NCI-H146 (cell line): ENCODE measurements at places on chromosomes 1 and 21.
A peak's percentile ranks its signal among the peaks of the same experiment; 100 is the strongest.

- DNase-seq = peak; percentile 15
Observed at GRCh38 chr1:206723805-206724472, 39.2 kb downstream of the MAPKAPK2 start.

DNA sequence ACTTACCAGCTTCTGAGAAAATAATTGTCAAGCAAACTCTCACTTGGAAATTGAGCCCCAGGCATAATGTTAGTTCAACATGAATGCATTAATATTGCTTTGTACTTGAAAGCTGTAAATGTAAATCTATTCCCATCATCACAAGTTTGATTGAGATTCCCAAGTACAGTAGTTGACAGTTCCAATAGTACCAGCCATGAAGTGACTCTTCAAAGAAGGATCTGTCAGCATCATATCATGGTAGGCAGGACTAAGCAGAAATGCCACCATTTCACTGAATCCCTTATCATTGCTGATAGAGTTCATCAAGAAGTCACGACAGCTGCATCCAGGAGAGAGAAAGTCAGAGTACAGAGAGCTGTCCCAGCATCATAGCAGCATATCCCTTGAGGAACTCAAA lies 348.7 kb downstream of the OMA1 start:
- no peak for DNase-seq

GRCh38 chr1:116064616-116065015 lies 46.6 kb upstream of the MAB21L3 start:
- DNase-seq = no peak

- no peak for DNase-seq
Observed at GRCh38 chr1:160761886-160762285, 22.8 kb downstream of the SLAMF7 start.
